Pulmonary artery endothelial cell (primary cell): ENCODE measurements at places on chromosomes 2 and 18.
A peak's percentile ranks its signal among the peaks of the same experiment; 100 is the strongest.

DNA sequence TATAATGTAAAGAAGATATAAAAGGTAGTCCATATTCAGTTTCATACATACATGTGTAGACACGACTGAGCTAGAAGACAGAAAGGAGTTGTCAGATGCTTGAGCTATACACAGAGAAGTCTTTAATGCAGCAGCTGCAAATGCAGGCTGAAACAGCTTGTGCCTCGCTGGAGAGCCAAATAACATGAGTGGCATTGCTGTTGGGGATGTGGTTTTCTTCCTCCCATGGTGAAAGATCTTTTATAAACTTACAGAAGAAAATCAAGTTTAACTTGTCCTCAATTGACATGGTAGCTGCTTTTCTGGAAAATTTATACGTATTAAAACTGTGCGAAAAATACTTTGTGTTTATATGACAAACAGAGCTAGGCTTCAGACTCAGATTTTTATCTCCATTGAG lies 16.4 kb upstream of the IL1R1 start:
- no peak for DNase-seq

- DNase-seq, result no peak
These were observed 167.2 kb upstream of the SATB2 start for GRCh38 chr2:199624958-199625357.

- no peak for DNase-seq
These were observed 86.7 kb upstream of the TMEM18 start for GRCh38 chr2:763766-764525.

GRCh38 chr2:119758881-119759450 lies 756 bp upstream of the PTPN4 start:
- no peak for DNase-seq

DNA sequence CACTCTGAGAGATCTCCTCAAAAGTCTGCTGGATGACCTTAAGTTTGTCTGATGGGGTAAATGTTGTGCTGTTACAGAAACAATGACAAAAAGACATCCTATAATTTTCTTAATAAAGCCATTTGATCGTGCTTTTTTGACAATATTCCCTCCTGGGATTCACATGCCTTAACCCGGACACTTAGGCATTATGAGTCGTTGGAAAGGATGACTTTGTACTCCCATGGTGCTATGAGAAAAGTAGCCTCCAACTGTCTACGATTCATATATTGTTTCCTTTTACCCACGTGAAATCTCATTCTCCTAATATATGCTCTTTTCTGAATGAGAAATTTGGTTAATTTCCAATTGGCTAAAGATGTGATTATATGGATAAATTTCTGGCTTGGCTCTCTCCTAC lies 6.1 kb upstream of the MPP4 start:
- no peak for DNase-seq

DNA sequence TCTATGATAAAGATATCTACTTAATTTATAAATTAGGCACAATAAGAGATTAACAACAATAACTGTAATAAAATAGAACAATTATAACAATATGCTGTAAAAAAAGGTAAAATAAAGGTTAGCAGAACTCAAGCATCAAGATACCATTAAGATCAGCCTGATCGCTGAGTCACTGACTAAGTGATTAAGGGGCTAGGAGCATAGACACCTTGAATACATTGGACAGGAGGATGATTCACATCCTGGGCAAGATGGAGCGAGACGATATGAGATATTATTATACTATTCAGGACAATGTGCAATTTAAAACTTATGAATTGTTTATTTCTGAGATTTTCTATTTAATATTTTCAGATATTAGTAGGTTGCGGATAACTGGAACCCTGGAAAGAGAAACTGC lies 1277.8 kb upstream of the ZEB2 start:
- DNase-seq, result peak; percentile 35

DNA sequence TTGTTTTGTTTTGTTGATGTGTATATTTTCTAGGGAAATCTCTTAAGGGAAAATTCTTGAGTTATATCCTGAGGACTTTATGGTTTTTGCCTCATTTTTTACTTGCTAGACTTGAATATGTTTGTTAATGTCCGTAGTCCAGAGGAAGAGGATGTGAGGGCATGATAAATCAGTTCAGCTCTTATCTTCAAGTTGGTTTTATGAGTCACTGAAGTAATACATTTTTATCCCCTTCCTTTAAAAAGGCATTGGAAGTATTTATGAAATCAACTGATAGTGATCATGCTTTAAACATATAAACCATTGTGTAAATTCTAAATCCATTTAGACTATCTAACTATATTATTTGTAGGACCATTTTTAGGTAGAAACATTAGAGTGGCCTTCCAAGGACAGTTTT lies 43.9 kb upstream of the CYBRD1 start:
- DNase-seq, result peak; percentile 39

- no peak for DNase-seq
These were observed 124.5 kb upstream of the CDC42EP3 start for GRCh38 chr2:37795938-37796337.
